Stimulated activated naive CD4-positive, alpha-beta T cell (primary cell): ENCODE measurements at places on chromosomes 3 and 15.

DNA sequence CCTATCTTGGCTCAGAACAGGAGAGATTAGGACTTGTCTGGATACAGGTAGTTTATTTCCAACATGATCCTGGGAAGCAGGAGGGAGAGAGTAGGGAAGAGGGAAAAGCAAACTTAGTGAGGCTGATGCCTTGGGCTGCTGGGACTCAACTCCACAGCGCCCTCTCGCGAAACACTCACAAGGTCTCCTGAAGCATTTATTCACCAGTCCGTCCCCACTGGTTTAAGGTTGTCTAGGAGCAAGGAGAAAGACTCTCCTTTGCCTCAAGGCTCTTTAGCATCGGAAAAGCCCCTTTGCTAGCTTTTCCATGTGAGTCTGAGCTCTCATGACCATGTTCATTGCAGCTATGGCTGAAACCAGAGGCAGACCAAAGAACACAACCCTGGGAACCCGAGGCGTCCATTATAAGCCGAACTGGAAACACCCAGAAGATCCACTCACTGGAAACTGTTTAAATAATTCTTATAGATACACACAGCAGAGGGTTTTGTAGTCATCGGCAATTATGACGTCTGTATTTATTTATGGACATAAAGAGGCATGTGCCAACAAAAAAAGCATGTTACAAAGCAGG lies 244.5 kb downstream of the CD47 start:
- DNase-seq = no peak

DNA sequence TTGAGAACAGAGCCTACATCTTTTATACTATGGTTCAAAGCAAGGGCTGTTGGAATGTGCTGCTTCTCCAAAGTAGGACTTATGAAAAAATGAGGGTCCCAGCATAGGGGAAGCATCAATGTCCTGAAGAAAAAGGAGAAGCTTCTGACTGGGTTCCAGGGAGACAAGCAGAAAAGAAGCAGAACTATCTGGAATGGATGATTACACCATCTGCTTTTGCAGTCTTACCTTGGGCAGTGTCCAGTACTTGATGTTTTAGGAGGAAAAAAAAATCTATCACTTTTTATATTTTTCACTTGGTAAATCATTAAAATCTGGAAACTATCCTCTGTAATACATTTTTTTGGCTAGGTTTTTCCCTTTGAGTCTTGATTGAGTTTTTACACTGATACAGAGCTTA lies 57.9 kb upstream of the DPH6 start:
- DNase-seq = no peak

- no peak for DNase-seq
Observed at GRCh38 chr3:12999147-13000140, 73.8 kb downstream of the IQSEC1 start.

DNA sequence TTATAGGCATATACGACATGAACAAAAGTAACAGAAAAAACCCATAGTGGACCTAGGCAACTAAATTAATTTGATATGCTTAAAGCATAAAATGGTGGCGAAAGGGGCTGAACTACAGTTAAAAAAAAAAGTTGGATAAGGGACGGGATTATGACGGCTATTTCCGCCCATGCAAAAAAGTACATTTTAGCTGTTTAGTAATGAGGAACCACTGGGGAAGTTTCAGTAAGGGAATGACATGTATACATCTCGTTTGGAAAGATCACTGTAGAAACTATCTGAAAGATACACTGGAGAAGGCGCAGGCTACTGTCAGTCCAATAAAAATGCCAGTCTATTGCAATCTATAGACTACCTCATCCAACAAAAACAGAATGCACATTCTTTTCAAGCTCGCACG lies 65.6 kb downstream of the ZNF148 start:
- DNase-seq = no peak

DNA sequence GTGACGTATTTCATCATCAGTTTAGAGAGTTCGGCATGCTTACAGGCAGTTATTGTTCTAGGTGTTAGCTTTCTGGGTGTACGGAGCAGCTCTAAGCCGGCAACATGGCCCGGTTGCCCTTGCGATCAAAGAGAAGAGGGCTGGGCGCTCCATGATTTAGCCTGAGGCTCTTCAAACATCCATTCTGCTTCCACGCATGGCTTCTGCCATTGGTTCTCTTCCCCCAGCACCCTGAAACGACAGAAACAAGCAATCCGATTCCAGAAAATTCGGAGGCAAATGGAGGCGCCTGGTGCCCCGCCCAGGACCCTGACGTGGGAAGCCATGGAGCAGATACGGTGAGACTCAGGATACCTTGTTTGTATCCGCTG lies 574 bp downstream of the NGRN start:
- peak; percentile 62 for DNase-seq

GRCh38 chr3:48086705-48087104 lies 70.5 kb upstream of the MAP4 start:
- no peak for DNase-seq

DNA sequence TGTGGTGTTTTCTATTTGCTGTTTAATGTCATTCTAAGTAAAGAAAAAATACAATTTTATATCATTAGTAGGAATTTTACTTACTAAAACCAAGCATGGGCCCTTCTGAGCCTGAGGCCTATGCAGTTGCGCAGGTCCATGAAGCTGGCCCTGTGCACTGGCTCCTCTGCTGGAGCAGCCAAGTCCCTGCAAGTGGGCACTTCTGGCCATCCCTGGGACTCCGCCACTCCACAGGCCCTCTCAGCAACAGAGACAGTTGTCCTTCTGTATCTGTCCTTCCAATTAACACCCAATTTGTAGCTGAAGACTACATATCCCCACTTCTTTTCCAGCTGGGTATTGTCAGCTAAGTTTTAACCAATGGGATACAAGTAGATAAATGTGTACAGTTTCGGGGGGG lies 49.9 kb upstream of the RYK start:
- DNase-seq = no peak

DNA sequence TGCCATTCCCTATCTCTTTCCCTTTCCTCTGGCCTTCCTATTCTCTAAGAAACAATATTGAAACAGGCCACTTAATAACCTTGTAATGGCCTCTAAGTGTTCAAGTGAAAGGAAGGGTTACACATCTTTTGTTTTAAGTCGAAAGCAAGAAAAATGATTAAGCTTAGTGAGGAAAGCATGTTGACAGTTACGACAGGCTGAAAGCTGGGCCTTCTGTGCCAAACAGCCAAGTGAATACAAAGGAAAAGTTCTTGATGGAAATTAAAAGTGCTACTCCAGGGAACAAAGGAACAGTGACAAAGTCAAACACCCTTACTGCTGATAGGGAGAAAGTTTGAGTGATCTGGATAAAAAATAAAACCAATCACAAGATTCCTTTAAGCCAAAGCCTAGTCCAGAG lies 54.2 kb downstream of the SENP2 start:
- DNase-seq = no peak

GRCh38 chr15:84143753-84144314 lies 91.7 kb upstream of the GOLGA6L4 start:
- no peak for DNase-seq

DNA sequence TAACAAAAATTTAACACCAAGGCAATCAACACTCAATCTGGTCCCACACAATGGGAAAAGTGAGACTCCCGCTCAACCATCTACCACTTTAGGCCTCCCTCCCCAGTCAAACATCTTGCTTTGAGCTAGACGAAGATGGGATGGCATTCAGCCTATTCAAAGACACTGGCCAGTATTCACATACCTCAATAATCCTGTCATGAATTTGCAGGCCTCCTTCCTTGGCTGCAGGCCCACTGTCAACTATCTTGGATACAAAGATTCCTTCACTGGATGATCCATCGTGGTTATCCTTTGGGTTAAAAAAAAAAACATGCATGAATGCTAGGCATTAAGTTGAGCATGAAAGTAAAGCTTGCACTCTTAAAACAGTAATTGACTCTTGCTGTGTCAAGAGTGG lies 22.6 kb downstream of the PDZRN3 start:
- no peak for DNase-seq

GRCh38 chr15:78925956-78926743 lies 18.7 kb downstream of the CTSH start:
- DNase-seq = no peak

DNA sequence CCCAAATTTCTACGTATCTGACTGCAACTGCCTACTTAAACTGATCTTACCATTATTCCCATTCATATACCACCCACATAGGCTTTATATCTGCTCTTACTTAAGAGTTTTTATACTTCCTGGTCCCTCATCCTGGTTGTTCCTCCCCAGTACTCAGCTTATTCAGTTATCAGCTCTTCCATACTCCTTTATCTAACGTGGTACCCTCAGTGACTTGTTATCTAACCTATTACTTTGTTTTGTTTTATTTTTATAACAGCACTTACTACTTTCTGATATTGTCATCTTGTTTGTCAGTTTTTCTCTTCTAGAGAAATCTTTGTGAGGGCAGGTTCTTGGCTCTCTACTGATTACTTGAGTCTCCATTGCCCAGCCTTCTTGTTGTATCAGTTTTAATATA lies 100.6 kb downstream of the ZNF609 start:
- no peak for DNase-seq

DNA sequence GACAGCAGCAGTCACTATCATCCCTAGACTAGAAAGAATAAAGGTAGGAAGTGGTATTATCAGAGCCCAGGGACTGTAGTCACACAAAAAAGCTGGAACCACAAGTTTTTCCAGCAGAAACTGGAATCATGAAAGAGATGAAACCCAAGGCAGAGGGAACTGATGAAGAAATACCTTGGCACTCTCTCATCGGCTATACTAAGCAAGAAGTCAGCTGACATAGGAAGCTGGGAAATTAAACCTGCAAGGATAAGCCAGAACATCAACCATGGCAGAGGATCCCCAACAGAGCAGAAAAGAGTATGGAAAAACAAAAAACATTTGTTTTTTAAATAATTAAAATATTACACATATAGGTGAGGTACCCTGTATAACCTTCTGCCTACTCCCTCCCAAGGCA lies 86.5 kb downstream of the AQR start:
- DNase-seq = no peak

- no peak for DNase-seq
Observed at GRCh38 chr3:179716226-179716625, 63.4 kb downstream of the USP13 start.

DNA sequence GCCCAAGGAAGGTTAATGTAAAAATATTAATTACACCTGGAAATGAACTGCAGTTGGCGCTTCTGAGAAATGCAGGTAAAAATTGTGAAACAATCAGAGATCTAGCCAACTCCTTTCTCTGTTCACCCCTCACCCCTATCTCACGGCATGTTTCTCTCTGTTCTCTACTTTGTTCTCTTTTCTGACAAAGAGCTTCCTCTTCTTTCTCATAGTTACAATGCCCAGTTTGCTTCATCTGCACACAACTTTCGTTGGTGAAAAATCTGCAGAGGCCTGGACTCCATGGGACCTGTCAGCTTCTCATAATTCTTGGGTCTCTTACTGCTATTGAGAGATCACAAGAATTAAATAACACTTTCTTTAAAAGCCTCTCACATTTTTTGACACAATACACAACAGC lies 212.9 kb upstream of the LRRN1 start:
- DNase-seq = no peak

DNA sequence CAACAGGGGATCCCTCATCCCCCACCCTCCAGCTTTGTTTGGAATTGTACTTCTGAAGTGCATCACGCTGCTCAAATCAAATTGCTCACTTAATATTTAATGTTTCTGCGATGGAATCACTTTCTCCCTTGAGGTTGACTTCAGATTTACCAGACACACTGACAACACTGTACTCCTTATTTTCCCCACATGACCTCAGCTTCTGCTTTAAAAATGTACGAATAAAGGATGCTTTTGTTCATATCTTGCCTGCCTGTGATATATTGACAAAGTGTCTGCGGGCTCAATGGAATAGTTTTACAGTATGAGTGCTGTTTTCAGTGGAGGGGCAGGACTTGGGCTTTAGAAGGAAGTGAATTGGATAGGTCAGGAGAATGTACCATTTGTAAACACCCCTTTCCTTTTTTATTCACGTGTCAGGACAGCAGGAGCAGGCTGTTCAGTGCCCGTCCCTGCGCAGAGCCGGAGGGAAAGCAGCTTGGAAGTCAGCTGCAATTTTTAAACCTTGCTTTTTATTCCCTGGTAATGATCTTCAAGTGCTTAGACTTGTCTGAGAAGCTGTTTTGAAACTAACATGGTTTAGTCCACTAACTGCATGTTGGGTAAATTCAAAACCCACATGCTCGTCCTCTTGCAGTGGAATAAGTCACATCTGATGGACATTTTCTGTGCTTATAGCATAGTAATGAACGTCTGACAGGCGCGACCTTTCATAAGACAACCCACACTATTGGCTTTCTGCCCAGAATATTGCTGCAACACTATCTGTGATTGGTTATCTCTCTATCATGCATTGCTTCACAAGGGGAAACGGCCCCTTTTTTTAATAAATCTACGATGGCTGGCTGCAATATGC lies 29.9 kb downstream of the MBNL1 start:
- DNase-seq = peak; percentile 68

GRCh38 chr3:53513556-53514190 lies 19.3 kb downstream of the CACNA1D start:
- DNase-seq = no peak

DNA sequence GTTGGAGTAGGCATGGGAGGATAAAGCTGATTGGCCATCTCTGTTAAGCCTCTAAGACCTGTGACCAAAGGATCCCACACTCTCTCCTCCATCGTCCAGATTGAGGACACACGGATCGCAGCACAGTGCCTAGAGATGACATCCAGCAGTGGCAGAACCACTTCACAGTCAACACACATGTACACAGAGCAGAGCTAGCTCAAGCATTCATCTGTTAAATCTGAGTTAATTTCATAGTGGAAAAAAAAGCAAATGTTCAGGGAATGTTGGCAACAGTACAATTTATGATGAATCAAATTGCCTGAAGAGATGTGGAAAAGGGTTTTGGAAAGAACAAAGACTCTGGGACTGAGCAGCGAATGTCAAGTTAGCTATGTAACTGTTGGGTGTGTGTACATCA lies 108.1 kb upstream of the PLAAT1 start:
- no peak for DNase-seq

DNA sequence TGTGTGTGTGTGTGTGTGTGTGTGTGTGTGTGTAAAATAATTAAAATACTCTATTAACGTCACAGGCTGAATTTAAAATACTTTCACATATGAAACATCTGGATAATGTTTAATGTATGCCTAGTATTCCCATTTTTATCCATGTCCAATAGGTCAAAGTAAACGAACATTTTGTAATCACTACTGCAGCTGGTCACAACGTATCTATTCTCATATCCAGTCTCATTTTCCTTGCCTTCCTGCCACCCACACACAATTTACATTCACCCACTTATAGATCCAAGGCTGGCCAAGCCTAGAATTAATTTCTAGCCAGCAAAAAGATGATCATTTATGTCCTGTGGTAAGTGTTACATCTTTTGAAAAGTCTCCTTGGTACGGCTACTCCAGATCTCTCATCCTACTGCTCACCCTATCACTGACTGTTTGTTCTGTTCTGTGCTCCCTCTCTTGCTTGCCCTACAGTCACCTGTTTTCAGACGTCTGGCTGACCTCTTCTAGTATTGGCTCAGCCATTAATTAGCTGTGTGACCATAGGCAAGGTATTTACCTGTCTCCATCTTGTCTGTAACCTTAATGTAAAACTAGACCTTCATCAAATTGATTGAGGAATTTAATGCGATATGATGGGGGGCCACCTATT lies 17.6 kb downstream of the SERPINI2 start:
- no peak for DNase-seq

GRCh38 chr15:82871832-82872484 lies 62.5 kb downstream of the WHAMM start:
- no peak for DNase-seq
